ENCODE measurements at places on chromosomes 13 and 19. TPM values are rescaled to one million over a fixed set of nuclear protein-coding genes. Genes with fewer than 3 reads are reported as not detected.

The POLR1D gene
- 53.0 TPM for total RNA-seq

The SYDE1 gene
- total RNA-seq = 104 TPM

The CGB5 gene
- total RNA-seq = not detected

GRCh38 chr13:43086181-43086580 lies 62.8 kb downstream of the DNAJC15 start:
- no peak for DNase-seq

DNA sequence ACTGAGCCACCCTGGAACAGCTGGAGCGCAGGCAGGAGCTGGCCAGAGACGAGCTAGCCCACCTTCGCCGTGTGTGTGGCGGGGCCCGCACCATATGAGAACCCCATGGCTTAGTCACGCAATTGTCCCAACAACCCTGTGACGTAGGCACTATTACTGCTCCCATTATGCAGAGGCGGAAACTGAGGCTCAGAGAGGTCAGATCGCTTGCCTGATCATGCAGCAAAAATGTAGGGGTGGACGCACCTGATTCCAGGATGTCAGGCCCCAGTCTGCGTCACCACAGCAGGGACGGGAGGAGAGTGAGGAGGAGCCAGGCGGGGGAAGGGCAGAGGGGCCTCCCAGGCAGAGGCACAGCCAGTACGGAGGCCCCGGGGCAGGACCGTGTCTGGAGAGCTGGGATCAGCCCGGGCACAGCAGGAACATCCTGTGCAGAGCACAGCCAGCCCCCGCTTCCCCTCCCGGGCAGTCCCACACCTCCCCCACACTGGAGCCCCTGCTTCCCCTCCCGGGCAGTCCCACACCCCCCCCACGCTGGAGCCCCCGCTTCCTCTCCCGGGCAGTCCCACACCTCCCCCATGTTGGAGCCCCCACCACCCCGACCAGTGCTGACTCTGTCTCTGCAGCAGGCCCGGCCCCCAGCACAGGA lies 16.7 kb downstream of the PIP5K1C start:
- no peak for DNase-seq

Measured in GM23248 (cell line).